ENCODE measurements at places on chromosomes 3 and 15. TPM values are rescaled to one million over a fixed set of nuclear protein-coding genes. Genes with fewer than 3 reads are reported as not detected.

DNA sequence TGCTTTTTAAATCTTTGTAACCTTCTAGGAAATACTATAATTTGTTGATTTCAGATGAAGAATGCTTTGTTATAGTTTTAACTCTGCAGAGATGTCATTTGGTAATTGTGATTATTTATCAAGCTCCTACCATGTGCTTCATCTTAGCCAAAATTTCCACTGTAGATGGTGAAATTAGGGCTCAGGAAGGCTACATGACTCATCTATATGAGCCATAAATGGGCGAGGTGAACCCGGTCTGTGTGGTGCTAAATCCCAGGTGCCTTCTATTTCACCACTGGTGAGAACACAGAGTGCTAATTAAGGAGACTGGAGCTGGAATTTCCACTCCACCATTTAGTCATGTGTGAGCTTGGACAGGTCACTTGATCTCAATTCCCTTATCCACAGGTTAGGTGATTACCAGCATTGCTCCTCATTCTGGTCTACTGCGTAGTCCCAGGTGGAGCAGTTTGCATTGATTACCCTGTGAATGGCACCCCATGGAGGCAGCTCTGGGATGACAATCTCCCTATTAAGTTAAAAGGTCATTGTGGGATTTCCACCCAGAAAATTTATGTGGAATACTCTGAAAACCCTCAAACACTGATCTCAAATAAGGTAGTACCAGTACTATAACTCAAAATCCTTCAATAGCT, 2.8 kb upstream of the CCR3 start:
- DNase-seq = no peak

DNA sequence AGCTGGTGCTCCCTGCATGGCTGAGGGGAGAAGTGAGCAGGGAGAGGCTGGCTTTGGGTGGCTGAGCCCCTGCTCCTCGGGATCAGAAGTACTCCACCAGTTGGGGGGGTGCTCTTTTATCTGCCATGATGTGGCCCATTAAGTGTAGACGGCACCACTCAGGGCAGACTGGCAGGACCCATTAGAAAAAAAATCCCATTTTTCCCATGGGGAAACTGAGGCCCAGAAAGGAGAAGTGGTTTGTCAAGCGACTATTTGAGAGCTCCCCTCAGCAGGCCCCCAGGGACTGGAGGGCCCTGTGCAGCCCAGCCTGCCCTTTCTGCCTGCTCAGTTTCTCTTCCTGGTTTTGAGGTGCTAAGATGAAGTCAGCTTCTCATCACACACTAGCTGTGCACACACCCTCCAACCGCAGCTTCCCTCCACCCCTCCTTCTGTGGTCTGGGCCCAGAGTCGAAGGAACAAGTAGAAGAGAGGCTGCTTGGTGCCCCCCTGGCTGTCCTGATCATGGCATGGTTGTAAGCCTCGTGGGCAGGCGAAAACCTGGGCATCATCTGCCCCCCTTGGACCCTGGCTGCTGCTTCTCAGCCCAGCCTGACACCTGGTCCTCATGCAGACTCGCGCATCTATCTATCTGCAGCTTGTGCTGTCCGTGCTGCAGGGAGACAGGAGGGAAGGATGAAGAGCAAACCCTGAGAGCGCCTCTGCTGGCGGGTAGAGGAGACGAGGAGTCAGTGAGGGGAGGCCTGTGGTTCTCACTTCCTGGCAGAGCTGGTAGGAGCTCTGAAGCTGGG, 5.6 kb downstream of the CSK start:
- peak; percentile 88 for DNase-seq

Gene CHRNA7
- 1.2 TPM for total RNA-seq

GRCh38 chr3:89964347-89964746, 856.9 kb downstream of the EPHA3 start:
- no peak for DNase-seq

DNA sequence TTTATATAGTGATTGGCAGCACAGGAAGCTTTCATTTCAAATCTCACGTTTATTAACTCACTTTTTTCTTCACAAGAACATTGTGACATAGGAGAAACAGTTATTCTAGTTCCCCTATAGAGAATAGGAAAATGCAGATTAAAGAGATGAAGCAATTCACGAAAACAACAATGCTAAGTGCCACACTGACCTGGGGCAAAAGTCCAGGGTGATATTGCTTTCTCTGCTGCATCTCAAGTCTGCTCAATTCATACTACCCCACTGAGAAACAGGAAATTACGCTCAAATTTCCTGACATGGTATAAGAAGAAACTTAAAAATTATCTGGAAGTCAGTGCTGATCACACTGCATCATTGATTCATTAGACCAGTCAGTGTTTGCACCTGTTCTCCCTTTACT, 66.7 kb upstream of the SEMA6D start:
- DNase-seq = no peak

Data from Right ventricle myocardium inferior (tissue), 1 donor.